ENCODE measurements at places on chromosomes 6 and 20.

DNA sequence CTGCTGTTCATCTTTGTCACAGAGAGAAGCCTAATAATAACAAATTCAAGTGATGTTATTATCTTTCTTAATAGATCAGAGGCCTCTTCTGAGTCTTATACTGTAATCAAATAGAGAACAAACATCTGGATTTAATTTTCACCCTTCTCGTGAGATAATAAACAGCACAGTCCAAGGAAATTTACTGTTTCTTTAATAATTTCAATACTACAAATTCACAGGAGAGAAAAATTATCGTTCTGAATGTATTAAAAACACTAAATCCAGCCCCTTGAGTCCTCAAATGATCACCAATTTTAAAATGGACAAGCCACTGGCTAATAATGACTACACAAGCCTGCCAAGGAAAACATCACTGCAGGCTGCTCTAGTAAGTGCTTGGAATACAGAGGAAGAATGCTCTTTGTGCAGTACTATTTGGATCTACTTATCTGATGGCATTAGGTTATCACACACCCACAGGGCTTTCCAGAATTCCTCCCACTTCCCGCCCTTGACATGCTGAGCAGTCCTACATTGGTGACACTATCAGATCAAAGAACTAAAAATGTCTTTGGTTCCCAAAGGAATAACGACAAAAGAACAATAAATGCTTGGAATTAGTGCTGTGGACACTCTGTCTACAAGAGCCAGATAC is 38.1 kb downstream of the SYNE1 start:
- no peak for DNase-seq

DNA sequence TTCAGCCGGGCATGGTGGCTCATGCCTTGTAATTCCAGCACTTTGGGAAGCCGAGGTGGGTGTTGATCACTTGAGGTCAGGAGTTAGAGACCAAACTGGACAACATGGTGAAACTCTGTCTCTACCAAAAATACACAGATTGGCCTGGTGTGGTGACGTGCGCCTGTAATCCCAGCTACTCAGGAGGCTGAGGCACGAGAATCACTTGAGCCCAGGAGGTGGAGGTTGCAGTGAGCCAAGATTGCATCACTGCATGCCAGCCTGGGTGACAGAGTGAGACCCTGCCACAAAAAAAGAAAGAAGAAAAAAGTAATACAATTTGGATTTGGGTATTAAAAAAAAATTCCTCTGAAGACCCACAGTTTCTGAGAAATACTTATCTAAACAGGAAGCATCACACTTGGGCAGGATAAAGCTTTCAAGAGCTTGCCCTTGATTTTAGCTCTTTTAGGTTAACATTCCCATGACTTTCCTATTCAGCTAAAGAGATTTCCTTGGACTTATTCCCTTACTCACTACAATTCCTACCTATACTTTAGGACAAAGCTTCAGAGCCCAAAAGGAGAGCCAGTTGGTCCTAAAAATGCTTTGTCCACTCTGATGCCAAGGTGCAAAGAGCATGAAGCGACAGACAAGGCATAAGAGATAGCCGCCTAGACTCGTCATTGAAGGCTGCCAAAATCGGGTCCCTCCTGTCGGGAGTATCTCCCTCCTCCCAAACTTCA is 1.9 kb downstream of the ELOVL2 start:
- DNase-seq: no peak

DNA sequence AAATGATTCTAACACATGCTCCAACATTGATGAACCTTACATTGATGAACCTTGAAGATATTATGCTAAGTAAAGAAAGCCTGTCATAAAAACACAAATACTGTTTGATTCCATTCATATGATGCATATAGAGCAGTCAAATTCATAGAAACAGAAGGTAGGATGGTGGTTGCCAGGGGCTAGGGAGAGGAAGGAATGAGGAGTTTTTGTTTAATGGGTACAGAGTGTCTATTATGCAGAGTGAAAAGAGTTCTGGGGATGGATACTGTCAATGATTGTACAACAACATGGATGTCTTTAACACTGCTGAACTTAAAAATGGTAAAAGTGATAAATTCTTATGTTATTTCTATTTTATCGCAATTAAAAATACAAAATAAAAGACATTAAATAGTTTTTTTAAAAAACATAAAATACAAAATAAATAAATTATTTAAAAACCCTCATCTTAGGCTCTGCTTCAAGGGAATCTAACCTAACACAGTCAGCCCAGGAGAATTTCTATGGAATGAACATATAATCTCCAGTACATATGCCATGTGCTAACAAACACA is 451.0 kb downstream of the PLCB1 start:
- no peak for DNase-seq

DNA sequence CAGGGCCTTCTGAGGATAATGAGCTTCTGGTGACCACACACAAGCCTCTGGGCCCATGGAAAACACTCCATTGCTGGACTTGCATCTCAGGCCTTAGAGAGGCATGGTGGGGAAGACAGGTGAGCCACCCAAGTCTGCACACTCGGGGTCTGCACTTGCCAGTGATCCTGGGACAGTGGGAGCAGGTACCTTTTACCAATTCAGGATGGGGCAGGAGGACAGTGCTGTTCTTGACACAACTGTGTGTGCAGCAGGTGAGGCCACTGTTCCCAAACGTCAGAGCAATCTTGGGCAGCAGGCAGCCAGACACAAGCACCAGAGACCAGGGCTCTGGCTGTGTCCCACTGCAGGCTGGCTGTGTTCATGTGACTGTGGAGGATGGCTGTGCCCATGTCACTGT is 221.3 kb downstream of the ERMARD start:
- no peak for DNase-seq

DNA sequence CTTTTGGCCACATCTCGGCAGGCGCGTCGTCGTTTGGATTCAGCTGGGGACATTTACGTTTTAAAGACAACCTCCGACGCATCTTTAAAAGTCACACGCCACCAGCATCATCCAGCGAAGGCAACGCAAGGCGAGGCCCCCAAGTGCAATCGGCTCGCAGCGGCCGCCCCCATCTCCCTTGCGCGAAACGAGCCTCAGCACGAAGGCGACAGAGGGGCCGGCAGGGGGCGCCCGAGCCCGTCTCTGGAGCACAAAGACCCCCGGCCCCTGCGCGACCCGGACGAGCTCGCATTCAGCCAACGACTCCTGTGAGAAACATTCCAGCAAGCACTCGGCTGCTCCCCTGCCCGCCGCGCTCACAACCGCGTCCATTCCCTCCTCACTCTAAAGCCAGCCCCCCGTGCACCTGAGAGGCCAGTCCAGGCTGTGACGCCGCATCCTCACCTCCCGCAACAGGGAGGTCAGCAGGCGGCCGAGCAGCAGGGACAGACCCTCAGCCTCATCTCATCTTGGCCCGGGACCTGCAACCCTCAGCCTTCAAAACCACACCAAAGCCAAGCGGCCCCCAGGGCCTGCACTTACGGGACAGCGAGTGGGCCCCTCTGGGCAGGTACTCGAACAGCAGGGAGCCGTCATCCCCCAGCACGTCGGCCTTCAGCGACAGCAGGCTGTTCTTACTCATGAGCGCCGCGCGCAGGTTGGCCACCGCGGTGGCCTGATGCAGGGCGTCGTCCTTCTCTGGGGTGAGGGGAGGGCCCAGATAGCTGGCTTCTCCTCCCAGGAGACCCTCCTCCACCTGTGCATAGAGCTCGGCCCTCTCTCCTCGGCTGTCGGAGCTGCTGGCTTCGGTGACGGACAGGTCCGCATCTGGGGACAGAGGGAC is 35.8 kb downstream of the SLC2A4RG start:
- no peak for DNase-seq

DNA sequence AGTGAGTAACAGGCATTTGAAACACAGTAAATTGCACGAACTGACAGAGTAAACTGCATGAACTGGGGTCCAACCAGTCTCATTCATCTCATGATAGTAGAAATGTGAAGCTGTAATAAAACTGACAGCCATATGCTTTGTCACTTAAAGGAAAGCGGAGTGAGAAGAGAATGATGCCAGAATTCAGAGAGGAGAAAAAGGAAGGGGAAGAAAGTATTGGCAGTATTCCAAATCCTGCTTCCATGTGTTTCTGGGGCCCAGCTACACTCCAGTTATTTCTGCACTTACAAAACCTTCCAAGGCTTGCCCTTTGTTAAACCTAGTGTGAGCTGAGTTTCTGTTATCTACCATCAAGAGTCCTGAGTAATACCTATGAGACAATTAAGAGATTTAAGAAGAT is 17.2 kb downstream of the SNX14 start:
- DNase-seq: no peak

DNA sequence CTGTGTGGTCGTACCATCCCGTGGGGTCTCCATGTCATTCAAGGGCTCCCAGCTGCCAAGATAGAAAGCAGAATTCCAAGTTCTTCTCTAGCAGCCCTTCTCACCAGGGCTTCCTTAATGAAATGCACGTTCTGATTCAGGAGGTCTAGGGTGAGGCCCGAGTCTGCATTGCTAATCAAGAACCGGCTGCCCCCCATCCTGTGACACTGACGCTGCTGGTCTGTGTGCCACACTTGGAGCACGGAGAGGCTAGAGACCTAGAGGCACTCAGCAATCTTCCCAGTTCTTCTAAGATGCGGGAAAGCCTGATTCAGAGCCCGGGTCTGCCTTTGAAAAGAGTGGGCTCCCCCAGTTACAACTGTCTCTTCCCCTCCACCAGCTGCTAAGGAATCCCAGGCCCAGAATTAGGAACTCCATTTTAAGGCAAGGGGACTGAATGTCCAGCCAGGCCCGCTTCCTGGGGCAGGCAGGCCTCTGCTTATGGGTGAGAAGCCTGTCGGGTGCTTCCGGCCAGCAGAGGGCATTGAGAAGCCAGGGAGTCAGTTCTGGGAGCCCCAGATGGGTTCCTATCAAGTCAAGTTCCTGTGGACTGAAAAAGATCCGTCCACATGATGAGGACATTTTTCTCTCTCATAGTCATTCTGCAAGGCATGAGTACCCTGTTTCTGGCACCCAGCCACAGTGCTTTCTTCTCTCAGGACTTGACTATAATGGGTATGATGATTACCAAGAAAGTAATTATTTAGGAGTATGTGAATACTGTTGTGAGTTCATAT is 69.8 kb upstream of the RIN2 start:
- DNase-seq: peak; percentile 89

GRCh38 chr20:8223091-8223870 is 91.2 kb downstream of the PLCB1 start:
- DNase-seq: peak; percentile 28
